NCI-H460 (cell line): ENCODE measurements at places on chromosomes 13 and 19.

GRCh38 chr19:47693489-47693888 lies 19.7 kb upstream of the EHD2 start:
- no peak for DNase-seq

DNA sequence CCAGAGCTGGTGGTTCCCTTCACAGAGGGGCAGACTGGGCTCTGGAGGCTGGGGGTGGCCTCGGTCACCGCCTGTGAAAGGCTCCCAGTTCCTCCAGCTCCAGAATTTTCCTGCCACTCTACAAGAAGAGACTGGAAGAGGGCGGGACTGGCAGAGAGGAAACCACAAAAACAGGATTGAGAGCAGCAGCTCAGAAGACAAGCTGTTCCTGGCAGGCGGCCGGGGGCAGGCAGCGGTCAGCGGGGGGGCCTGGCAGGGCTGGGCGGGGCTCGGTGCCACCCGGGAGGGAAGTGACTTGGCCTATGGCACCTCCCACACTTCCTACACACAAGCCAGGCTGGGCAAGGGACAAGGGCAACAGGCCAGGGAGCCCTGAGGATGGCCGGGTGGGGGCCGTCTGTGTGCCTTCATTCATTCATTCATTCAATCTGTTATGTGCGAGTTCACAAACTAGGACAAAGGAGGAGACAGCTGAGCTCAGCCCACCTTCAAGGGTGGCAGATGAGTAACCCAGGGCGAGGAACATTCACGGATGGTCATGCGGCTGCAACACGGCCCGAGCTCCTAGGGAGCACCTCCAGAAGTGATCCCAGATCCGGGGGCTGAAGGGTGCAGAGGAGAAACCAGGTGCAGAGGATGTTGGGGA lies 16.9 kb upstream of the BTBD2 start:
- peak; percentile 75 for DNase-seq

GRCh38 chr19:49983645-49984229 lies 22.8 kb upstream of the SIGLEC11 start:
- peak; percentile 50 for DNase-seq

DNA sequence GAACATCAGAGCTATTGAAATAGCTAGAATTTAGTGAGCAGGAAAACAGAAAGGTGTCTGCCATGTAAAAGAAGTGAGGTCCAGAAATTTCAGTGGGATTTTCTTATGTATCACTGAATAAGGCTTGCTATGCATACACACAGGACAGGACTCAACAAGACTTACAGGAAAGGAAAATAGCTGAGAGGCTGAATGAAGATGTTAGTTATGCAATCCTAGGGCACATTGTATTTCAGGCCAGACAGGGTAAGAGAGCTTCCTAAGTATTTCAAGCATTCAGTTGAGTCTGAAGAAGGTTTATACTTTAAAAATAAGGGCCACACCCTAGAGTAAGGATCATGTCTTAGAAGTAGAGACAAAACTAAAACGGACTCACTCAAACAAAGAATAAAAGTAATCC lies 419.9 kb upstream of the PRR20A start:
- no peak for DNase-seq

- DNase-seq, result no peak
These were observed 33.3 kb upstream of the MYCBP2 start for GRCh38 chr13:77360032-77360685.

DNA sequence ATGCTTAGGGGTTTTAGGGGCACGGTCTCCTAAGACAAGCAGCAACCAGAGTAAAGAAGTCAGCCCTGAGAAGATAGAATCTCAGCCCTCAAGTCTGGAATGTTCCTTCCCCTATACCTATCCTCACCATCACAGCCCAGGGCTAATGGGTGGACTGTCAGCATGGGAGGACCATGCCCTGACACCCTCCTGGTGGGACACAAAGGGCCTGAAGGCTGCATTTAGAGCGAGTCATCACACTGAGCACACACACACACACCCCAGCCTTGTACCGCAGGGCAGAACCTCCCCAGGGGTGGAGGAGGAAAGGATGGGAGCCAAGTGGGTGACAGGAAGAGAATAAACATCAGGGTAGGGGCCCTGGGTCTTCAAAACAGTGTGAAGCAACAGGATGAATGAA lies 174.8 kb upstream of the SERP2 start:
- DNase-seq, result no peak

GRCh38 chr19:2631213-2631821 lies 71.2 kb downstream of the GNG7 start:
- no peak for DNase-seq

DNA sequence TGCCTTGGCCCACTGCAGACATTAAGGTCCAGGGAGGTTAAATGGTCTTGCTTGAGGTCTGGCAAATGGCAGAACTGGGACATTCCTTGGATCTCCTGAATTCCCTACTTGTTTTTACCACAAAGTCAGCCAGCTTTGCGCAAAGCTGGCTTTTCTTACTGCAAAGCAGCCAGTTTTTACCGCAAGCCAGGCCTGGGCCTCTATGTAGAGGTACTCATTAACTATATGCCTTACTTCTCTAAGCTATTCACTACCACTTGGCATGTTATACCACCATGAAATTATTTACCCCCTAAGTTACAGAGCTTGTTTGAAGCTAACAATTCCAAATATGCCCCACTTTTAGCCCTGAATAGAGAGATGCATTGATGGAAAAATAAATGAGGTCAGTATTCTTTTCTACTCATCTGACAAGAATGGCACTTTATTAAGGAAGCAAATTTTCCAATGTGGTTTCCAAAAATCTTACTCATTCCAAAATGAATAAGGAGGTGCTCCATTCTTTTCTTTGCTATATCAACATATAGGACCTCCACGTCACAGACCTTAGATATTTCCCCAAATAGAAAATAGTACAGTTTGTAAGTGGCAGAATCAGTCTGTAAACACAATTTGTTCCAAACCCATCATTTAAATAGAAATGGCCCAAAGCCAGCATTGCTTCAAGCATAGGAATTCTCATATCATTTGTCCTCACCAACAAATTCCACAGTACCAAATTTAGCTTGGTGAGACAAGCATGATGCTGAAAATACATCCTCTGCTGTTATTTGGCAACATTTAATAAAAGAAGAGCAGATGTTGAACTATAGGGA lies 143.9 kb upstream of the TSC22D1 start:
- DNase-seq, result no peak
